ENCODE measurements at places on chromosomes 4 and X.

DNA sequence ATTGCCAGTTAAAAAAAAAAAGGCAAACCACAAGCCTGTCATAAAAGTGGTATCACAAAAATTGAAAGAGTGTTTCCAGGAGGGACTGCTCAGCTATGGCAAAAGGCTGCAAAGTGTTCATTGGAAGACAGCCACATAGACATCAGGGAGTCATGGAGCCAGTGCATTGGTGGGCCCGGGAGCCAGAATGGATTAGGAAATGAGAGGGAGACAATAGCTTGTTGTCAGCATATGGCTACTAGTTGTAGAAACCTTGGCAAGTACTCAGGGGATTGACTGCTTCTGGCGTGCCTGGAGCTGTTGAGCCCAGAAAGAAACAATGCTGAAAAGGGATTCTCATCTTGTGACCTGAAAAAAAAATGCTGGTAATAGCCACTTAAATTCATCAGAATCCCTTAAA is 5.0 kb downstream of the GAR1 start:
- no peak for DNase-seq

- no peak for DNase-seq
Observed at GRCh38 chr4:169243825-169244609, 26.7 kb downstream of the SH3RF1 start.

GRCh38 chr4:71355045-71355444 is 16.2 kb downstream of the SLC4A4 start:
- DNase-seq, result no peak

DNA sequence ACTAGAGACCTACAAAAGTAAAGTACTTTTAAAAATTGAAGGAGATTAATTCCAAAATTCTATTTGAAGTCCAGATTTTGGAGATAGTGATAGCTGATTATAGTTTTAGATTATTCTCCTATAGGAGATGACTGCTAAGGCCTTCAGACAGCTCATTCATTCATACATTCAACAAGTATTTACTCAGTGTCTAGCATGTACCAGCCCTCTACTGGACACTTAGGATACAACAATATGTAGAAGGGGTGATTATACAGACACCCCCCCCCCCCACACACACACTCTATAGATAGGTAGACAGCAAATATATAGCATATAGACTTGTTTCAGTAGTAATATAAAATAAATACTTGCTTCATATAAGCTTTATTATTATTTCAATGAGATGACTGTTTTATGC is 60.4 kb upstream of the TAF9B start:
- no peak for DNase-seq

- no peak for DNase-seq
Observed at GRCh38 chr4:78552389-78553042, 946 bp downstream of the ANXA3 start.
